ENCODE measurements at places on chromosomes 16 and 17. TPM values are rescaled to one million over a fixed set of nuclear protein-coding genes. Genes with fewer than 3 reads are reported as not detected.

- DNase-seq = peak; percentile 46
Measured at GRCh38 chr16:12091569-12092543, 115.3 kb downstream of the SNX29 start.

- DNase-seq = no peak
Measured at GRCh38 chr16:27429330-27429871, 27.4 kb downstream of the IL21R start.

DNA sequence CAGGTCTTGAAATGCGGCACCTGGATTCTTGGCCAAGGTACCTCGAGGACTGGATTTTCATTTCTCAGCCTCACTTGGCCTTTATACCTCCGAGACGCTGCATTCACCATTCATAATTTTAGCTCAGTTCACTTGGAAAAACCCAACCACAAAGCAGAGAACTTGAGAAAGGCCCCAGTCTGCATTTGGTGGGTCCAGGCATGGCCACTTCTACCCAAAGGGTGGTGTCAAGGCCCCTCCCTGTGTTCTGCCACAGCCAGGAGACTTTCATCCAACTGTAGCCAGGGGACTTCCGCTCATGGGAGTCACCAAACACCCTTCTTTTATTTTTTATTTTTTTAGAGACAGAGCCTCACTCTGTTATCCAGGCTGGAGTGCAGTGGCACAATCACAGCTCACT, 14.7 kb upstream of the TVP23A start:
- DNase-seq = peak; percentile 20

- DNase-seq = no peak
Measured at GRCh38 chr16:10511829-10512228, 68.6 kb downstream of the EMP2 start.

GRCh38 chr17:64185101-64185500, 55.2 kb upstream of the ERN1 start:
- no peak for DNase-seq

- no peak for DNase-seq
Measured at GRCh38 chr17:40956401-40957254, 10.1 kb downstream of the KRT39 start.

GRCh38 chr17:72116661-72117521, 3.9 kb upstream of the SOX9 start:
- no peak for DNase-seq

Gene TBC1D26
- not detected for total RNA-seq

- DNase-seq = peak; percentile 49
Measured at GRCh38 chr16:38941-39892, 14.2 kb downstream of the POLR3K start.

- peak; percentile 83 for DNase-seq
Measured at GRCh38 chr17:83152745-83153611, 73.6 kb downstream of the METRNL start.

DNA sequence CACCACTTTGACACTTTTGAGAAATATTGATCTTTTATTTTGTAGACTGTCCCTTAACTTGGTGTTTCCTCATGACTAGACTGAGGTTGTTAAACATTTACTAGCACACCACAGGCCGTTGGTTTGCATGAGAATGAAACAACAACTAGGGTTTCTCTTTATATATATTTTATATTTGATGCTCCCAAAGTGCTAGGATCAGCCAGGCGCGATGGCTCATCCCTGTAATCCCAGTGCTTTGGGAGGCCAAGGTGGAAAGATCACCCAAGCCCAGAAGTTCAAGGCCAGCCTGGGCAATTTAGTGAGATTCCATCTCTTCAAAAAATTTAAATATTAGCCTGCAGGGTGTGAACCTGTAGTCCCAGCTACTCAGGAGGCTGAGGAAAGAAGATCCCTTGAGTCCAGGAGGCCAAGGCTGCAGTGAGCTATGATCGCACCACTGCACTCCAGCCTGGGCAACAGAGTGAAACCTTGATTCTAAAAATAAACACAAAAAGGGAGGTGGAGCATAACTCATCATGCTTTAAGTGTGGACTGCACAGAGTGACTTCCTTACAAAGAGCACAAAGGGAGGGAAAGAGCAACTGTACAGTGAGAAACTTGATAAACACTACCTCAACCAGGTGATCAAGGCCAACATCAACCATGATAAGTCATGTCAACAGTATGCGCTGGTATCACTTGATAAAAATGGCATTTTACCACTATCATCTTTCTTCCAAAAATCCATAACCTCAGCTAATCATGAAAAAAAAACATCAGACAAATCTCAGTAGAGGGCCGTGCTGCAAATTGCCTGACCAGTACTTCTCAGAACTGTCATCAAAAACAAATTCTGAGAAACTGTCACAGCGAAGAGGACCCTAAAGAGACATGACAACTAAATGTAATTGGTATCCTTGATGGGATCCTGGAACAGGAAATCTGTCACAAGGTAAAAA, 72.8 kb upstream of the ATF7IP2 start:
- no peak for DNase-seq

- DNase-seq = peak; percentile 24
Measured at GRCh38 chr17:27496005-27496404, 39.8 kb downstream of the KSR1 start.

Gene KCNG4
- total RNA-seq = not detected

- DNase-seq = peak; percentile 28
Measured at GRCh38 chr16:30876867-30877266, 17.0 kb downstream of the BCL7C start.

Gene CES1
- total RNA-seq = 92.8 TPM

DNA sequence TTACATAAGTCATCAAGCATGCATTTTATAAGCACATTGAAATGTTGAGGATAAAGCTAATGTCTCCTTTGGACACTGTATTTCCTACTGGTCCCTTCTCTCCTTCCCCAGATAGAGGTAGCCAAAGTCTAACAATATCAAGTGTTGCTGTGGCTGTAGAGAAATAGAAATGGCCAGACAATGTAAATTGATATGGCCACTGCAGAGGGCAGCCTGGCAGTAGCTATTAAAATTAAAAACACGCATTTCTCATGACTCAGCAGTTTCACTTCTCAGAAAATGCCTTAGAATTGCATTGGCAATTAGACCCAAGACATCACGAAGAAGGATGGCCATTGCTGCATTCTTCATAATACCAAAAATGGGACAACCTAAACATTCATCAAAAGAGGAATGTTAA, 46.8 kb upstream of the MRTFB start:
- DNase-seq = no peak

DNA sequence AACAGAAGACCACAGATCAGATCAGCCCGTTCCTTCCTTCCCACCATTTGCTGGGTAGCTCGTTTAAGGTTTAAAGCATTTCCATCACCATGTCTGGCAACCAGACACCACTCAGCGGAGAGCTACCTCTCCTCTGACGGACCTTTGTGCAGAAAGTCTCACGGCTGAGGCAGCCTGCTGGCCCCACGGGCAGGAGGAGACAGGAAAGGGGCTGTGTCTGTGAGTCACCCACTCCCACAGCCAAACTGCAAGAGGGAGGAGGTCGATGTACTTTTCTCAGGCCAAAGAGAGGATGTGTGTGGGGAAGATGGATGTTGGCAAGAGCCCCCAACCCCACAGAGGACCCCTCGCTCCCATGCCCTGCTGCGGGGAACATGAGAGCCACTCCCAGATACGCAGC, 92.1 kb downstream of the ZNF423 start:
- no peak for DNase-seq

DNA sequence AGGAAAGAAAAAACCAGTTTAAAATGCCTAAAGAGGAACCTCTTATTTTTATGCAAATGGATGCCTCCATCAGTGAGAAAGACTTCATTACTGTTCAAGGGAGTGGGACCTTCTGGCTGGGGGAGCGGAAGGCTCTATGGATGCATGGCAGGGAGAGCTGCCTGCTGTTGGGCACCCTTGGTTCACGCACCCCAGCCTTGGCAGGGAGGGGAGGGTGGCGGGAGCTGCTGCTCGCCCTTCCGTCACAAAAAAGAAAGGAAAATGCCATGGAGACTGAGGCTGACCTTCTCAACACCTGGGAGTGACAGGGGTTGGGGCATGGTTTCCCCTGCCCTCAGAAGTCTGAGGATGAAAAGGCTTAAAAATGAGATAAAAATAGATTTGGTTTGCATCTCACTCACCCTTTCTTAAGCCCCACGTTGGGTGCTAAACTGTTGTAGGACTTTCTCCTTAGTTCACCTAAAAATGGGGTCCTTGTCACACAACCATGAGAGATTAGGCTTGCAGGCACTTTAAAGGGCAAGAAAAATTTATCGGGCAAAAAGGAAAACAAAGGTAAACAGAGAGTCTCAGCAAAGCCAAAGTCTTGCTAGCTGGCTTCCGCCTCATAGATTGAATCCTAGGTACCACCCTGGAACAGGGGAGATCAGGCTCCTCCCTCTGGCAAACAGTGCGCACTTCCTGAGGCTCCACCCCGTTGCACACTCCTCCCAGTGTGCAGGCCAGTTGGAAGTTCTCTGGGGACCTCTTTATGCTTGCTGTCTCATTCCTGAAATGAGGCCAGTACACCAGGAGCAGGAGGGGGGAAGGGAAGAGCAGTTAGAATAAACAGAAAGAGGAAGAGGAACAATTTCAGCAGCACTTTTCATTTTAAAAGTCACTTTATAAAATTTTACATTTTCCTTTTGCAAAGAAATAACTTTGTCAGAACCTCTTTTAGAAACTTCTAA, 31.6 kb downstream of the PHKB start:
- DNase-seq = peak; percentile 86

GRCh38 chr17:76075364-76076145, 974 bp downstream of the GALR2 start:
- DNase-seq = no peak

- no peak for DNase-seq
Measured at GRCh38 chr16:68263559-68264127, 683 bp upstream of the SLC7A6 start.

GRCh38 chr17:49061524-49061943, 64.3 kb downstream of the IGF2BP1 start:
- DNase-seq = no peak

Gene SEZ6
- not detected for total RNA-seq

- DNase-seq = no peak
Measured at GRCh38 chr16:71295950-71296349, 6.7 kb upstream of the CMTR2 start.

DNA sequence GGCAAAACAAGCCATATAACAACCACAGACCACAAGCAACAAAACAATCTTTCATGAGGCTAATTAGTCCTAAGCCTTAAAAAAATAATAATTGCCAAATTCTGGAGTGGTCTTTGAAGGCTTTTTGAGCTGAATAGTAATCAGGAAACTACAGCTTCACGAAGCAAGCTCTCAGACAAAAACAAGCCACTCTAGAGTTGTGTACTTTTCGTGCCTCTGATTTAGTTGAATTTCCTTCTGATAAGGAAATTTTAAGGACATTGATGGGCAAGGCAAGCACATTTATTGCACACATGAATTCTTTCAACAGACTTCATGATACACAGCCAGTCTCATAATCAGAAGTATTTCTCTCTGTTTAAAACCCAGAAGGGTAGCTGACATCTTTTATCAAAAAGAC, 130.8 kb upstream of the IRX3 start:
- DNase-seq = no peak

Gene NHERF2
- 110 TPM for total RNA-seq

- no peak for DNase-seq
Measured at GRCh38 chr17:34711646-34712045, 132.3 kb downstream of the TMEM132E start.

DNA sequence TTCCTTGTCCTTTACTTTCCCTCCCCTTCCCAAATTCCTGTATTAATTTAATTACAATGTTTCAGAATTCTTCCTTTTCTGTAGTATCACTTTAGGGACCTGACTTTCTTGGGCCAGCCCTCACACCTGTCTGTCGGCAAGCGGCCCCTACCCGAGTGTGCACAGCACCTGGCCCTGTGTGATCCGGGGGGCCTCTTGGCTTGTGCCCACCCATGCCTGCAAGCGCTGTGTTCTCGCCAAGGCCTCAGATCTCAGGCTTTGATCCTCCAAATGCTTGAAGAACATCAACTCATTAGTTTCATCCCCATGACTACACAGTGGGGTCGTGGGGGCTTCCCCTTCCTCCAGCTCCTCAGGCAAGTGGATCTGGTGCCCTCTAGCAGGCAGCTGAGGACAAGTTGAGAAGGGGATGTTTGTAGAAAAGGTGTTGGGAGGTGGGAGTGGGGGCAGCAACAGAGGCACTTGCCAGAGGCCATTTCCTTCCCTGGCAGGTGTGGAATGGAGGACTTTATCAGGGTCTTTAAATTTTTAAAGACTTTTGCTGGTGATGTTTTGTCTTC, 15.7 kb upstream of the CDH3 start:
- DNase-seq = no peak

DNA sequence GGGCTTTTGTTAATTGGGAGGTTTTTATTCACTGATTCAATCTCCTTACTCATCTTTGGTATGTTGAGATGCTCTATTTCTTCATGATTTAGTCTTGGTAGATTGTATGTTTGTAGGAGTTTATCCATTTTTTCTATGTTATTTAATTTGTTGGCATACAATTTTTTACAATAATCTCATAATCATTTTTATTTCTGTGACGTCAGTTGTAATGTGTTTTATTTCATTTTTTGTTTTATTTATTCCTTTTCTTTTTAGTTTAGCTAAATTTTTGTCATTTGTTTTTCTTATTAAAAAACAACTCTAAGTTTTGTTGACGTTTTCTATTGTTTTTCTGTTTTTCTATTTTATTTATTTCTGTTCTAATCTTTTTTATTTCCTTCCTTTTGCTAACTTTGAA, 389.8 kb downstream of the HS3ST3B1 start:
- DNase-seq = no peak

- DNase-seq = peak; percentile 79
Measured at GRCh38 chr17:42288803-42289610, 709 bp downstream of the STAT5A start.

GRCh38 chr17:63623786-63624530, 1.7 kb downstream of the MAP3K3 start:
- no peak for DNase-seq

DNA sequence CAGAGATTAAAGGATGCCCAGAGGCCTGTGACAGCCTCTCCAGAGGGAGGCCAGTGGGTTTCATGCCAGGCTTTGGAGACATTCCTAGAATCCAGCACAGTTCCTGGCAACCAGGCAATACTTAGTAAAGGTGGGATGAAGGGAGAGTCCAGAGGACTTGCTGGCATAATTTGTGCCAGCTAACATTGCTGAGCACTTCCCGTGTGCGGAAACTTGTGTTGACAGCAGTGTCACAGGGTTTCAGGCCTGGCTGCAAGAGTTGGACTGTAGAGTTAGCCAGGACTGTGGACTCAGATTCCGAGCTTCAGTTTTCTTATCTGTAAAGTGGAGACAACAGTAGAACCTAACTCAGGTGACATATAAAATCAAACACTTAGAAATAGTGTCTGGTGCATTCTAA, 141.7 kb downstream of the SALL1 start:
- no peak for DNase-seq

- peak; percentile 44 for DNase-seq
Measured at GRCh38 chr17:79990051-79990592, 45.5 kb downstream of the TBC1D16 start.

Gene TNFRSF17
- not detected for total RNA-seq

All from aorta (tissue), 5 donors.